ENCODE measurements at places on chromosomes 12 and 14.

- no peak for DNase-seq
These were observed 185.1 kb upstream of the C14orf180 start for GRCh38 chr14:104394409-104394851.

GRCh38 chr12:13041224-13041623, 3.0 kb upstream of the FAM234B start:
- no peak for DNase-seq

DNA sequence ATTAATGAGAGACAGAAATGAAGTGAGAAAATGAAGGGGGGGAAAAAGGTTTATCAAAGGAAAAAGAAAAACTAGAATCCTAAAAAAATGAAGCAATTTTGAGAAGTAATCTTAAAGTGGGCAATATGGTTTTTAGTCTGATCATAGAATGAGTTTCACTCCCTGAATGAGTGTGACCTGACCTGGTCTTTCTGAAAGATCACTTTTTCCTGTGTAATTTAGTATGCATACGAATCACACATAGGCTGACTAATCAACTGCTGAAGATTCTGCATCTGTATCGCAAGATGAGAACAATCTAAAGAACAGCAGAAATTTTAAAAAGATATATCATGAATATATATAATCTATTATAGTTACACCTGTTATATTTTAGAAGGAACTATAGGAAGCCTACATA, 11.3 kb downstream of the GNPTAB start:
- DNase-seq: no peak

DNA sequence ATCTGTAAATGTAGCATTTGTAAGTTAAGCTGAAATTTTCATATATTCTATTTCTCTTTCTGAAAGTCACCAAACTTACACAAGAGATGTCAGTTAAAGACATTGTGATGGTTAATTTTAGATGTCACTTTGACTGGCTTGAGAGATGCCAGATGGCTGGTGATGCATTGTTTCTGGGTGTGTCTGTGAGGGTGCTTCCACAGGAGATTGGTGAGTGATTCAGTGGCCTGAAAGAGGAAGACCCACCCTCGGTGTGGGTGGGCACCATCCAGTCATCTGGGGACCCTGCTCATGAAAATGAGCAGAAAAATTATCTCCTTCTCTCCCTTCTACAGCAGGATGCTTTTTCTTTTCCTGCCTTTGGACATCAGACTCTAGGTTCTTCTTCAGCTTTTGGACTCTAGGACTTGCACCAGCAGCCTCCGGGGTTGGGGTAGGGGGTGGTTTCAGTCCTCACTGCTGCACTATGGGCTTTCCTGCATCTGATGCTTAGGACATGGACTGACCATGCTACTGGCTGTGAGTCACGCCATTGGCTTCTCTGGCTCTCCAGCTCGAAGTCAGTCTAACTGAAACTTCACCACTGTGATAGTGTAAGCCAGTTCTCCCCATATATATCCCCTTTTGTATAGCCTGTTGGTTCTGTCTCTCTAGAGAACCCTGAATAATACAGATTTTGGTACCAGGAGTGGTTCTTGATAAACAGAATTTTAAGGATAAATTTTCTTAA, 20.9 kb downstream of the PDE6H start:
- no peak for DNase-seq

GRCh38 chr12:128813392-128813791, 10.4 kb downstream of the SLC15A4 start:
- no peak for DNase-seq

DNA sequence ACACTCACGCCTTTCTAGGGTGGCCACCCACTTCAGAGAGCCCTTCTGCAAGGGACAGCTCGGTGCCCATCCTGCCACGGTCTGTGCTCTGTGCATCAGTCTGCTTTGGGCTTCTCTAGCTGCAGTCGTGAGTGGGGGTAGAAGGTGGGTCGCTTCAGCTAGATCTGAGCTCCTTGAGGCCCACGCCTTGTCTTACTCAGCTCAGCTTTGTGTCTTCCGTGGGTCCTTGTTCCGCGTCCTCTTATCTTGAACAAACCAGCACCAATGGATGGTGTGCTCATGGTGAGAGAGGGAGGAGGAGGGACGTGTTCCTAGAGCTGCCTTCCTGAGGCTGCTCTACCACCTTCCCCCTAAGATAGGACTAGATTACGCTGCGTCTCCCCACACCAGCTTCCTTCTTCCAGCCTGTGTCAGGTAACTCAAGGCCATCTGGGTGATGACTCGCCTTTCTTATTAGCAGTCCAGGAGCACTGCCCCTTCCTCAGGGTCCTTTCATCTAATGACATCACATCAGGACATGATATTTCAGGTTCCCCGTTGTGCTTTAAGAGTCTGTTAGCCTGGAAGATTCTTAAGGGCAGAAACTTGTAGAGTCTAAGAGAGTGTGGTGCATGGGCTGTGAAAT, 118.8 kb downstream of the TSPAN9 start:
- DNase-seq: no peak

DNA sequence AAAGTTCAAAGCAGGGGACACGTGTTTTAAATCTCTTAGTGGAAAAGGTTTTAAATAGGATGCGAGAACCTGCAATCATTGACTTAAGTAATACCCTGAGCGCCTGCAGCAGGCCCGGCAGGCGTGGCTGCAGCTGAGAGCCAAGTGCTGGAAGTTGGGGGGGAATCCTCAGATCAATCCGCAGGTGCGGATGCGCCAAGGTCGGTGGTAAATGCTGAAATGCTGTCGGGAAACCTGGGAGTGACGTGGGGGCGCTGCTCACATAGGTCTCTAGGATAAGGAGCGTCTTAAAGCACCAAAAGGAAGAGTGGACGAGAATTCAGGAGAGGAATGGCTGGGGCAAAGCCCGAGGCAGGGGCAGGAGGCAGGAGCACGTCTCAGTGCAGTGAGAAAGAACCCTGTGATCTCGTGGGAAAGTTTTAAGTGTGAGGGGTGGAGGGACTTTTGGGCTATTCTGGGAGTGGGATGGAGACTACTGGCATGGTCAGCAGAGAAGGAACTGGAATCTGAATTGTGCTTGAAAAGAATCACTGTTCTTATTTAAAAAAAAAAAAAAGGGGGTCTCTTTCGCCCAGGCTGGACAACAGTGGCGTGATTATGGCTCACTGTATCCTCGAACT, 883 bp upstream of the CDCA4 start:
- no peak for DNase-seq

DNA sequence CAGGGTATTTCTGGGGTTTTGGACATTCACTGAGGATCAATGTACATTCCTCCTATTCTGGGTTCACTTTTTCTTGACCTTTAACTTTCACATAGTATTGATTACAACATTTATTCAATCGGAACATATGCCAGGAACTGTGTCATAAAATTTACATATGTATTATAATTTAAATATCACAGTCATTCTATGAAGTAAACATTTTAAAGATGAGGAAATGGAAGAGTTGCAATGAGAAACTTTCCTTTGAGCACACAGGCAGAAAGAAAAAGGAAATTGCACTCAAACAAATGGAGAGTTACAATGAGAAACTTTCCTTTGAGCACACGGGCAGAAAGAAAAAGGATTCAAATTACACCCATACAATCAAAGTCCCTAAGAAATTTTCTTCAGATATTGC, 3.1 kb downstream of the MUCL1 start:
- DNase-seq: no peak

- no peak for DNase-seq
These were observed 49.3 kb downstream of the AACS start for GRCh38 chr12:125114365-125115141.

DNA sequence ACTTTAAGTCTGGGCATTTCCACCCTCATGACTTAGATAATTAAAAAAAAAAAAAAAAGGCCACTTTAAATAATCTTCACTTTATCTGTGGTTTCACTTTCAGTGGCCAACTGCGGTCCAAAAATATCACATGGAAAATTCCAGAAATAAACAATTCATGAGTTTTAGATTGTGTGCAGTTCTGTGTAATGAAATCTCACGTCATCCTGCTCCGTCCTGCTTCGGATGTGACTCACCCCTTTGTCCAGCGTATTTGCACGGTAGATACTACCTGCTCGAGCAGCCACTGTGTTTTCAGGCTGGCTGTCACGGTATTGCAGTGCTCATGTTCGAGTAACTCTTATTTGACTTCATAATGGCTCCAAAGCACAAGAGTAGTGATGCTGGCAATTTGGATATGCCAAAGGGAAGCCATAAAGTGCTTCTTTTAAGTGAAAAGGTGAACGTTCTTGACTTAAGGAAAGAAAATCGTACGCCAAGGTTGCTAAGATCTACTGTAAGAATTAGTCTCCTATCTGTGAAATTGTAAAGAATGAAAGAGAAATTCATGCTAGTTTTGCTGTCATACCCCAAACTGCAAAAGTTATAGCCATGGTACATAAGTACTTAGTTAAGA, 2.4 kb downstream of the E2F7 start:
- DNase-seq: no peak

DNA sequence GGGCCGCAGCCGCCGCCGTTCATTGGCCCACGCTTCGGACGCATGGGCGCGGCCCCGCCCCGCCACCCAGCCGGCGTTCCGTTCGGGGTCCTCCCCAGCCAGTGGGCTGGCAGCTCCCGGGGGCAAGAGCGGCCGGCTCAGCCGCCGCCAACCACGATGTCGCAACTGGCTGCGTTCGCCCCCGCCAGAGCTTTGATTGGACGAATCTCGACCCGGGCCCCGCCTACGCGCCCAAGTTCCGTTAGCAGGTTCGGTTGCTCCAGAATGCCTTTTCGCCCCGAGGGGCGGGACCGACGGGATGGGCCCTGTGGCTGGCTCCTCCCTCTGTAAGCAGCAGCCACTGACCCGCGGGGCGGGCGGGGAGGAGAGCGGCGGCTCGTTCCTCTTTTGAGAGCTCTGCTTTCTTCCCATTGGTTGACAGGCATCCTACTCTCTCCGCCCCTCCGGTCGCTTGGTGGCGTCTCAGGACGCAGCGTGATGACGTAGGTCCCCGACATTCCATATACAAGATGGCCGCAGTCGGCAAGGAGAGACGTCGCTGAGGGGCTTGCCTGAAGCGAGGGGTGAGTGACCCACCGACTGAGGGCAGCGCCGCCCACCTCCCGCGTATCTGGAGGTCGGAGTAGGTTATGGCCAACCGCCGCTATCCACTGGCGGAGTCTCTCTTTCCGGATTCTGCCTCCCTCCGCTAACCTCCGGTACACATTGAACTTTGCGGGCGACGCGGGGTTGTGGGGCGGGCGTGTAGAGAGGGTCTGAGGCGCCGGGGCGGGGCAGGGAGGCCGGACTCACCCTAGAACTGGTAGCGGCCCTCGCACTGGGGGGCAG, at the start of gene CCNK:
Gene CCNK, plus strand, starts transcription at position 493 of the 828 bp plus-strand sequence. CDS start 11,269 bp downstream, outside the sequence.
- peak; percentile 99 for DNase-seq

- DNase-seq: no peak
These were observed 14.2 kb upstream of the HMGA2 start for GRCh38 chr12:65810036-65810435.

GRCh38 chr14:68899033-68899603, 80.0 kb downstream of the ACTN1 start:
- DNase-seq: no peak

DNA sequence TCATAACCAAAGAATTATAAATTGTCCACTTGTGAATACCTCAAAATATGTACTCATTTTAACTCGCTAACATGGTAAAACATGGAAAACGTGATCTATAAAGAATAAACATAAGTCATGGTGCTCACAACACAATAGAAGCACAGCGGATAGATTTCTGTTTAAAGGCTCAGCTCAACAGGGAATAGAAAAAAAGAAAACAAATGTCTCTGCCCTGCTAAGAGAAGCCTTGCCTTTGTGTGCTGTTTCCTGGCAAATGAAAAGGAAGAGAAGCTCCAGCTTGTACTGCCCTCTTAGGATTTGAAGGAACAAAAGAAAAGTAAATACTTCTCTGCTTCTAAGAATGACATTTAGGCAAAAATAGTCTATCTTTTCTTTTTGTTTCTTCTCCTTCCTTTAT, 121.0 kb upstream of the KRR1 start:
- DNase-seq: no peak

GRCh38 chr12:75622492-75622891, 111.1 kb upstream of the KRR1 start:
- no peak for DNase-seq

DNA sequence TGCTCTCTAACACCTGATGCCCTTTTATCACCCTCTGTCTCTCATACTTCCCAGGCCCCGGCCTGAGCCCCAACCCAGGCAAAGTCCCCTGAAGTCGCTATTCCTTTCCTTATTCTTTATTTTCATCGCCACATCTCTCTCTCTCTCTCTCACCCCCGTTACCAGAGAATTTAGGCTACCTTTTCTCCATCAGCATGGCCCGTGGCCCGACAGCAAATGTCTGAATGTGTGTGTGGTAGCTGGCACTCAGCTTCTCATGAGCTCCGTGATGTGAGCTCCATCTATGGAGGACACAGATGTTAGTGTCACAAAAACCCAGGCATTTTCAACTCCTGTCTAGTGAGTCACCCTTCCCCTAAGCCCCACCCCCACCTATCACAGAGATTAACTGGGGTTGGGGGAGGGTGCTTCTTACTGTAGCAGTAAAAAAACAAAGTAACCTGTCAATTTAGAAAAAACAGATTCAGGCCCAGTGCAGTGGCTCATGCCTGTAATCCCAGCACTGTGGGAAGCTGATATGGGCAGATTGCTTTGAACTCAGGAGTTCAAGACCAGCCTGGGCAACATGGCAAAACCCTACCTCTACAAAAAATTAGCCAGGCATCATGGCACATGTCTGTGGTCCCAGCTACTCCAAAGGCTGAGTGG, 53.8 kb downstream of the VCPKMT start:
- peak; percentile 67 for DNase-seq

- no peak for DNase-seq
These were observed 159.5 kb upstream of the GRIP1 start for GRCh38 chr12:66838366-66838765.

DNA sequence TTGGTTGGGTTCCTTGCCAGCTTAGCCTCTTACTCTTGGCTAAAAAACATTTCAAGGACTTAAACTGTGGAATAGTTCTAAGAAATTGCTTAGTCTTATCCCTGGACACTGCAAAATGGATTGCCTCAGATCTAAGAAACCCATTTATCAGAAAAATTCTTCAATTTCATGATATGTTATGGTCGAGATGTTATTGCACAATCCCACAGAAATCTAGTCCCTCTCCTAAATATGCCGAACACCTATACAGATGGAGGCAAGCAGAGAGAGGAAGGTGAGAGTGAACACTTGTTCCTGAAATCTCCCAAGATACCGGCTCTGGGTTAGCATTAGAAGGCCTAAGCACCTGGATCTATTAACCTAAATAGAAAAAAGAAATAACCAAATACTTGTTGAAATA, 267.2 kb downstream of the PAWR start:
- no peak for DNase-seq

GRCh38 chr14:97036086-97036852, 239.1 kb downstream of the VRK1 start:
- DNase-seq: no peak

All from stimulated activated CD4-positive, alpha-beta T cell treated with anti-CD3 and anti-CD28 coated beads, Interleukin-1b, Interleukin-23, amount 100 ng/mL, for 1 hour (primary cell).